HCEC 1CT (cell line): ENCODE measurements at places on chromosomes 1 and 21.

DNA sequence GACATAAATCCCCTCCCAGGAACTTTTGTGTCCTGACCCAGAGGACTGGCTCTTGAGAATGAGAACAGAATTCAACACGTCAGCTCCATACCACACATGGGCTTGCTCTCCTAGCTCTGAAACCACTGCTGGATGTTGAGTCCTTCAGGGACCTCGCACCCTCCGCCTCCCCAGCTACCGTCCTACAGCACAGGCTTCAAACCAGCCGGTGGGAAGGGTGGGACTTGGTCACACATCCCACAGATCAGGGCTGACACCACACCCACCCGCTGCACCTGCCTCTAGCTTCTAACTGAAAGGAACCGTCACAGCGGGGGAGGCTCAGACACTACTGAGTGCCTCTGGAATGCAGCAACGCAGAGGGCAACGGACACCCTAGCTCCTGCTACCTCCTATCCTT is 24.0 kb downstream of the MRAP start:
- no peak for DNase-seq

- DNase-seq, result no peak
Measured at GRCh38 chr1:202397256-202397655, 48.8 kb downstream of the PPP1R12B start.

DNA sequence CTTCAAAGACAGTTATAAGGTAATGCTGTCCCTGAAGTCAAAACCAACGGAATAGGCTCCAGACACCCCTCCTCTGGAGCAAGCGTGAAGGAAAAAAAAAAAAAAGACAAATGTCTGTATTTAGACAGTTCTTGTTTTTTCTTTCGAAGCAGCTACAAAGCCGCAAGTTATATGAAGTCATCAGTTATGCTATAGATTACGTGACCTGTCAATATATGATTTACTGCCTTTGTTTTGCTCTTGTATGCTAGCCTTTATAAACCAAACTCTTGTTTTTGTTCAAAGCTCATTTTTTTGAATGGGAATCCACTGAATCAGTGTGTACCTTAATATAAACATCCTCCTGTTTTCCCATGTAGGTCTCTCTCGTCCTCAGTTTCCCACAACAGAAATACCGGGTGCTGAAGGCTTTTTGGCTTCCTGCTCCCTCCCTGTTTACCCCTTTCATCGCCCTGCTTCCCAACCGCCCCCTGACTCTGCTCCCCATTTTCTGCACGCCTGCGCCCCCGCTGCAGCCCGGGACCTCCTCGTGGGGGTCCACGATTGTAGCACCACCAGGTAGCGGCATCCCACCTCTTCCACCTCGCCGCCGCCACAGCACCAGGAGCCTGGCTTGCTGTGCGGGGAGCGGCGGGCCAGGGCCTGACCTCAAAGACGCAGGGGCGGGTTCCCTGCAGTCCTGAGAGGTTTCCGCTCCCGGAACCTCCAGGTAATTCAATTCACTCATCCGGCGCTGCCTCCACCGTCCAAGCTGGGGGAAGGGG is 5.2 kb upstream of the ZNF678 start:
- DNase-seq, result no peak

DNA sequence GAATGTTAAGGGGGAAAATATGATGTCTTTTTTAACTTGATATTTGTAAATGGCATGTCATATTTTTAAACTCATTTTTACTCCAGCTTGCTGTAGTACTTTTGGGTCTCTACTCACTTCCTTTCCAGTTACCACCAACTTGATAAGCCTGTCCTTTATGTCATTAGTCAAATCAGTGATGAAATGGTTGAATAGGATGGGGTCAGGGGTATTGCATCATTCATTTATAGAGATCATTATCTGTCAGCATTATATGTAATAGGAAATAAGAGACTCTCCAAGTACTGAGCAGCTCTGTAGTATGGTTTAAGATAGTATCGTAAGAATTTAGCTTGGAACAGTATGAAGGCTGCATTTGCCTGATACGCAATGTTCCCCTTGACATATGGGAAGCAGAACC is 227.3 kb downstream of the BRINP3 start:
- no peak for DNase-seq

DNA sequence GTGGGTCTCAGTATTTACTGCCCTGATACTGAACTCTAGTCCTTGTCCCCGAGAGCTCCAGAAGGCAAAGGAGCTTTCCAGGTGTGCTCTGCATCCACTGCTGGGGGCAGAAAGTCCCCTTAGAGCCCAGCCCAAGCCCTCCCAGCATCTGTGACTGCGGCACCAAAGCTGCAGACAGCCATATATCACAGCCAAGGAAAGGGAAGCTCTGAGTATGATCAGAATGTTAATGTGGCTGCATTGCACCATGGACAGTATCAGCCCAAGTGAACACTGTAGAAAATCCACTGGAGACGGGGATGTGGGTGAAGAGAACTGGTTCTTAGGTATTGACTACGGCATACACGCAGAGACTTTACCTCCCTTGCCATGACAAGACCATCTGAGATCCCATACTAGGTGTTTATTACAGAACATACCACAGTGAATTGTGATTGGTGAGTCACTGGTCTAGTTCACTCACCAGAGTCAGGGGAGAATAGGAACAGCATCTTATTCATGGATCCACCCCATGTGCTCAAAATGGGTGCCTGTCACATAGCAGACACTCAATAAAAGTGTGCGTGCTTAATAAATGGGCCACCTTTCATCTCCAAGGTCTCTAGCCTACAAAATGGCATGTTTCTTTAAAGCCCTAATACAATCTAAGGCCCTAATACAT is 170.3 kb downstream of the HHIPL2 start:
- DNase-seq, result no peak
